ENCODE measurements at places on chromosomes 5 and 9. TPM values are rescaled to one million over a fixed set of nuclear protein-coding genes. Genes with fewer than 3 reads are reported as not detected.

DNA sequence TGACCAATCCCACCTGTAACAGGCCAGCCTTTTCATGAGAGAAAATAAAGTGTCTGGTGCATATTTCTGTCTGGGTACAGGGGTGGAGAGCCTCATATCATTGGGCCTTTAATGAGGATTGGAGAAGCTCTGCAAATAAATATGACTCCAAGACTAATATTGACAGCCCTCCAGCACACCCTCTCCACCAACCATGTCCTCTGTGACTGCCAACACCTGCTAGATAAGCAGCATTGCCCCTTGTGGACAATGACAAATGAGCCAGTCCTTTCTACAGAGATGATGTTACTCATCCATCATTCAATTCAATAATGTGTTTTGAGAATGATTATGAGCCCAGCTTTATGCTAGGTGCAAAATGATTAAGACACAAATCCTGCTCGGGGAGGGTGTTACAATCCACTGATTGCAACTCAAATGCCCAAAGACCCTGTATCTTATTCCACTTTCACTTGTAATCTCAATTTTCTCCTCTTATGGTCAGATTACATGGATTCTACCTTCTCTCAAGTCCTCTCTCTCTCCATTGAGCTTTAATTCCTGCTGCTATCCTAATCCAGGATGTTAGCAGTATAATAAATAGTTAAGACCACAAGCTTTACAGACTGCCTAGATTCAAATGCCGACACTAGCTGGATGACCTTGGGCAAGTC, 2.1 kb upstream of the GFRA3 start:
- H3K4me3 ChIP-seq = no peak overlapping the region
- DNase-seq = no peak
- no peaks in the 10 kb centered on the region for H3K36me3 ChIP-seq
- H3K4me1 ChIP-seq = no peaks in the 10 kb centered on the region

- no peak for DNase-seq
- peaks cover 2% of the 10 kb centered on the region for H3K27me3 ChIP-seq
- no peaks in the 10 kb centered on the region for H3K4me1 ChIP-seq
Measured at GRCh38 chr5:165139721-165140120, 1634.3 kb downstream of the MAT2B start.

OR1J4 gene
- not detected for total RNA-seq

GRCh38 chr9:2907411-2907810, 63.5 kb upstream of the PUM3 start:
- no peaks in the 10 kb centered on the region for H3K4me1 ChIP-seq
- no peak overlapping the region for H3K27ac ChIP-seq
- no peaks in the 10 kb centered on the region for H3K36me3 ChIP-seq
- no peaks in the 10 kb centered on the region for H3K27me3 ChIP-seq
- H3K4me3 ChIP-seq = no peak overlapping the region
- no peak for DNase-seq

PLPPR1 gene
- total RNA-seq = not detected

DNA sequence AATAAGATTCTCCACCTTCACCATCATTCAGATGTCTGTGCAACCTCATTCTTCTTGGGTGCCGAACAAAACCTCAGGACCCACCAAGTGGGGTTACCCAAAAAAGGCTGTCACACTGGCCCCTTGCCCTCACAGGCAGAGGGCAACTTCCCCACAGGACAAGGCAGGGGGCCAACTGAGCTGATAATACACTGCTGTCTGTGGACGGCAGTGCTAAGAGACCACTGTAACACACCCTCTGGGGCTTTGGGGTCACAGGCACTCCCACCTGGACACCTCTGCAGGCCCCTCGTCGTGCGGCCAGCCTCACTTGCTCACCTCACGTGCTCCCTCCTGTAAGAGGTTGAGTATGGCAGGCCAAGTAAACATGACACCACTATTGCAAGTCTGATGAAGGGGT, 515.8 kb upstream of the COX7C start:
- no peaks in the 10 kb centered on the region for H3K27me3 ChIP-seq
- no peak overlapping the region for H3K27ac ChIP-seq
- H3K4me3 ChIP-seq = no peak overlapping the region
- no peak for DNase-seq
- H3K36me3 ChIP-seq = no peaks in the 10 kb centered on the region

DNA sequence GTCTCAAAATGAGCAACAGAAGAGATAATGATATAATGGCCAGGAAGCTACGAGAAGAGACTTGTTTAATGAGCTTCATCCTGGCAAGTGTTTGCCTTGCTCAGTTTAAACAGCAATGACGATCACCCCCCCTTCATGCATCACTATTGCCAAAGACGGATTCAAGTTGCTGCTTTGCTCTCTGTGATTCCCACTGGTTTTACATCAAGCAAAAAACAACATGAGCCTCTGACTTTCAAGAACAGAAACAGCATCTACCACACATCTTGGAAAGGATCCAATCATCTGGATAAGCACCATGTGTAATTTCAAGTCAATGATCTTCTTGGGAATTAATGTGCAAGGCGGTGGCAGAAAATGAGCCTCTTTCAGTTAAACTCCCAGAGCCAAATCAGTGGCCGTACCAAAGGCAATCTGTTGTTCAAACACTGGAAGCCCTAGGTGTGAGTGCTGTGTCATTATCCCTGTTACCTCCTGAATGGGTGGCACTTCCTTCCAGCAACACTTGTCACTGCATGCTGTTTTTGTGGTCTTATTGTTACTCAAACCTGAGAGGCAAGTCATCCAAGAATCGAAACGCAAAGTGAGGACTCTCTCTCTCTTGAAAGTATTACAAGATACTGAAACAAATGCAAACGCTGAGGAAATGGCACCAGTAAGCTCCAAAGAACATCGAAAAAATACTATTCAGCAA, 72.8 kb downstream of the MED27 start:
- peaks cover 1% of the 10 kb centered on the region for H3K36me3 ChIP-seq
- no peaks in the 10 kb centered on the region for H3K27me3 ChIP-seq
- peaks cover 4% of the 10 kb centered on the region for H3K4me1 ChIP-seq
- no peak for DNase-seq
- H3K4me3 ChIP-seq = no peak overlapping the region
- H3K27ac ChIP-seq = no peak overlapping the region

FBP2 gene
- total RNA-seq = not detected

DNA sequence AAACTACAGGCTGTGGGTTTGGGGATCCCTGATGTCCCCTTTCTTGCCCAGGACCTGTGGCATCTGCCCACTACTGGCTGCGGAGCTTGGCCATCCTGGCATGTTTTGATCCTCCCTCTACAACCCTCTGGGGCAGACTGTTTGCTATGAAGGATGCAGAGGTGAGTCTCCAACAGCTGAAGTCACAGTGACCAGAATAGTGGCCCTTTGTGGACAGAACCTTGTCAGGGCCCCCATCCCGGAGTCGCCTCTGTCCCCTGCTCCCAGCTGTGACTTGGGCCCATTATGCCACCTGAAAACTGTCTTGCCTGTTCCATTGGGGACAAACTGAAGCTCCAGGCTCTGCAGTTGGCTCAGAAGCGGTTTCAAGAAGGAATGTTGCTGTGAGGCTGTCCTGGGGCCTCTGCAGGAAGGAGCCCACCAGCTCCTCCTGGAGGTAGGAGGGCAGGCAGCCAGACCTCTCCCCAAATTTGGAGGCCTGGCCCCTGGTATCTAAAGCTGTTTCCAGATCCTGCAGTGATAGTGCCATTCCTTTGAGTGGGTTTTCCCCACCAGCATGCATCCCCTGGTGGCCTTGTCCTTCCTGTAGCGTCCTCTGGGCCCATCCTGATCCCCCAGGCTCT, 93.3 kb downstream of the BARX1 start:
- no peak overlapping the region for H3K4me3 ChIP-seq
- DNase-seq = no peak
- no peaks in the 10 kb centered on the region for H3K27me3 ChIP-seq
- no peaks in the 10 kb centered on the region for H3K36me3 ChIP-seq

DNA sequence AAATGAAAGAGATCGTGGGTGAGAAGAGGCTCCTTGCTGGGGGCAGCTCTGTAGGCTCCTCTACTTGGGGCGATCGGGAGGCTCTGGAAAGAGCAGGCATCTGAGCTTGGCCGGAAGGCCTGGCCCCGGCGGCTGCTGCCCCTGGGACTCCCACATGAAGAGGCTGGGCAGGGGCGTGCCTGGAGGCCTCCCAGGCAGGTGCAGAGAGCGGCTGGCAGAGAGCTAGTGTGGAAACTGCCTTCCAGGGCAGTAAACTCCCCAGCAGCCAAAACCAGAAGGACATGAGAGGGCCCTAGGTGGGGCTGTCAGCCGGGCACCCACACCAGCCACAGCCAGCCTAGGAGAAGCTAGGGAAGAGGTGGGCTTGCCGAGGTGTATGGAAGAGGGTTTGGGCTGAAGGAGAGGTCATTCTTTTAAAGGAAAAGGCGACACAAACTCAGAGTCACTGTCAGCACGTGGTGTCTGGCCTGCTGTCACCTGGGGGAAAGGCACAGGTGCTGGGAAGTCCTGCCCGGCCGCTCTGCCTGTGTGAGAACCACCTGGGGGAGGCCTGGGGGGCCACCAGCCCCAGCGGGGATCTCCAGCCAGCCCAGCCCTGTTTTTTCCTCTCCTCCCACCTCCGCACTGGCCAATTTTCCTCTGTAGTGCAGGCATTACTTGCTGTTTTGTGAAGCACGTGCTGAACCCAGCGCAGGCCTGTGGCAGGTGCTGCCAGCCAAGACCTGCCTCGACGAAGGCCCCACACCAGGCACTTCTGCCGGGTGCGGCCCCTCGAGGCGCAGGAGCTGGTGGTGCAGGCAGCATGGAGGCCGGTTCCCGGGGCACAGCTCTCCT, 44.8 kb upstream of the EGFL7 start:
- no peak overlapping the region for H3K4me3 ChIP-seq
- DNase-seq = no peak
- H3K27me3 ChIP-seq = no peaks in the 10 kb centered on the region
- H3K36me3 ChIP-seq = no peaks in the 10 kb centered on the region
- no peak overlapping the region for H3K27ac ChIP-seq

DNA sequence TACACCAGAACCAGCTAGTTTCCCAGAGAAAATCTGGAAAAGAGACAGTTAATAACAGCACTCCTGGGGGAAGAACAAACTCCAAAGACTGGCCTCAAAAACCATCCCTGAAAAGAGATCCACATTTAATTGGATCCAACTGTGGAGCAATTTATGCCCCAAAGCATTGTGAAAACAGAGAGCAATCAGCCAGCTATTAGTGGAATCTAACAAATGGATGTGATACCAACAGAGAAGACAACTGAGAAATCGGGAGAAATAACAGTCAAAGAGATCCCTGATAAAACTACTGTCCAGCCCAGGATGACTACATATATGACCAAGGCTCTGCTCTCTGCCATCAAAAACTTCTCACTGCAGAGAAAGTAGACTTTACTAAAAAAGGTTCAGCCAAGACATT, 40.5 kb upstream of the TRIO start:
- DNase-seq = no peak
- H3K4me1 ChIP-seq = peaks cover 2% of the 10 kb centered on the region
- no peaks in the 10 kb centered on the region for H3K27me3 ChIP-seq
- H3K36me3 ChIP-seq = no peaks in the 10 kb centered on the region
- no peak overlapping the region for H3K4me3 ChIP-seq

RGS7BP gene
- total RNA-seq = 6.8 TPM
